Breast epithelium (tissue), 4 donors: ENCODE measurements at places on chromosomes 12 and 14. TPM values are rescaled to one million over a fixed set of nuclear protein-coding genes. Genes with fewer than 3 reads are reported as not detected.

- no peak for DNase-seq
These were observed 2.5 kb downstream of the HNRNPA1 start for GRCh38 chr12:54282949-54283593.

- no peak for DNase-seq
These were observed 241.7 kb downstream of the DPF3 start for GRCh38 chr14:72652179-72652578.

GRCh38 chr14:36672095-36672494, 10.4 kb downstream of the PAX9 start:
- no peak for DNase-seq

- no peak for DNase-seq
These were observed 27.9 kb upstream of the EID3 start for GRCh38 chr12:104275689-104276088.

DNA sequence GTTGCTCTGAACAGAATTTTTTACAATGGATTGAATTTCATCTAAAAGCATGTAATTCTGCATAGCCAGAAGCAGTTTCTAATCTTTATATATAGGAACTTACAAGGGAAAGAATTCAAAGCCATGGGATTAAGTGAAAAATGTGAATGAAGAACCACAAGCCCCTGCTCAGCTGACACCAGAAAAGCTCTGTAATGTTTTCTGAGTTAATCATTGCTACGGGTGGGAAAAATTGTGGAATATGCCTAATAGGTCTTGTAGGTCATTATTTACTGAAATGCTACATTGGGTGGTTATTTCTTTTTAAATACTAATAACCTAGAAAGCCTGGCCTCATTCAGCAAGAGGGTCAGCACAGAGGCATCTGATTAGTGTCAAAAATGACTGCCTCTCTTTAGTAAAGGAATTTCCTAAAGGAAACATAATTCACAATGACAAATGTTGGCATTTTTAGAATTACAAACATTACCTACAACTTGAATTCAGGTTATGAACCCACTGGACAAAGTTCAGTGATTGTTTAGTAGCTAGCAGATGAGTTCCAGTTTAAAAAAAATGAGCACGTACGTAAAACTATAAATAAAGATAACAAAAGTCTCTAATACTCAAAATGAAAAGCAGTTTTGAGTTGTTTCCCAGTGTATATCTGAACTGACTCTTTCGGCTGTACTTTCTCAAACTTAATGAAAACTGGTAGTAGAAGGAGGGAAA, 75.3 kb downstream of the BMP4 start:
- DNase-seq = no peak

DNA sequence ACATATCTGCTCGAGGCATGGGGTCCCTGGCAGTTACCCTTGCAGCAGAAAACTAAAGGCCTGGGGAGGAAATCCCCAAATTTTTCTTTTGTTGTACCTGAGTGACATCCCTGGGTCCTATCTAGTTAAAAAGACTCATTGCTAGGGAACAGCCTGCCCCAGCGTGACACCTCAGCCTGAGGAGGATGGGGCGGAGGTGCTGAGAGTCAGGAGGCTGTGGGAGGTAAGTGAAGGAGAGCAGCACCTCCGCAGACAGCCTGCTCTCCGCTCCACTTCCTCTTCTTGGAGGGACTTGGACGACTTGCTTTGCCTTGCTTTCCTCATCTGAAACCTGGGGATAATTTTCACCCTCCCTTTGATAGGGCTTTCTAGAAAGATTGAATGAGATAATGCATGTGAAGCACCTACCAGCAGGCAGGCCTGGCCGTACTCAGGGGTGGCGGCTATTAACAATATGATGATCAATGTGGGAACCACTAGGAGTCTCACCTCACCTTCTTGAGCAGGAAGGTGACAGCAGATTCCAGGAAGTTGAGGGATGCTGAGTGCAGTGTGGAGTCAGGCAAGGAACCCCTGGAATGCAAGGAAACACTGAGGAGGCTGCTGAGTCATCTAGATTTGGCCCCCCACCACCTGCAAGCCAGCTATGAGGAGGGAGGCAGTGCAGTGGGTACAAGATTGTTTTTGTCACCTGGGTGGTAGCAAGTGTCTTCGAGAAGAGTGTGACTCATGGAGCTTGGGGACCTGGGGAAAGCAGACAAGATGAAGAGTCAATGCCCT, 23.2 kb downstream of the UBE3B start:
- DNase-seq = no peak

GRCh38 chr12:21459474-21459873, 22.0 kb downstream of the PYROXD1 start:
- DNase-seq = no peak

The RTL1 gene
- not detected for total RNA-seq

GRCh38 chr14:74501135-74501614, 7.6 kb downstream of the ISCA2 start:
- peak; percentile 73 for DNase-seq

DNA sequence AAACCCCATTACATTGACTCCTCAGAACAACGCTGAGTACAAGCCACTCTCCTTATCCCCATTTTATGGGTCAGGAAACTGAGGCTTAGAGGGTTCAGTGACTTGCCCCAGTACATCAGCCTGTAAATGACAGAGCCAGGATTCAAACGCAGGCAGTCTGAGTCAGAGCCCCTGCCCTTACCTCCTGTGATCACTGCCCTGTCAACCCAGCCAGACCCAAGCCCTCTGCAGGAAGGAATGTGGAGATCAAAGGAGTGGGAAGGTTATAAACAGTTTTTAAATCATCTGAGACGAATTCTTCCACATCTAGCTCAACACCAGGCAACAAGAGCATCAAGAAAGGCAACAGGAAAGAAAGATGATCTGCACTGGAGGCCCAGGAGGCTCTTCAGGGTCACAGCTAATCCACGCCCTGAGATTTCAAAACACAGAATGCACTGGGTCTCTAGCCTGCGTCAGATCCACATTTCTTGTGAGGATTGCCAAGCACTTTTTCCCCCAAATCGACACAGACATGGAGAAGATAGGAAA, 38.5 kb downstream of the SPTB start:
- no peak for DNase-seq
